ENCODE measurements at places on chromosomes 7 and 10.

DNA sequence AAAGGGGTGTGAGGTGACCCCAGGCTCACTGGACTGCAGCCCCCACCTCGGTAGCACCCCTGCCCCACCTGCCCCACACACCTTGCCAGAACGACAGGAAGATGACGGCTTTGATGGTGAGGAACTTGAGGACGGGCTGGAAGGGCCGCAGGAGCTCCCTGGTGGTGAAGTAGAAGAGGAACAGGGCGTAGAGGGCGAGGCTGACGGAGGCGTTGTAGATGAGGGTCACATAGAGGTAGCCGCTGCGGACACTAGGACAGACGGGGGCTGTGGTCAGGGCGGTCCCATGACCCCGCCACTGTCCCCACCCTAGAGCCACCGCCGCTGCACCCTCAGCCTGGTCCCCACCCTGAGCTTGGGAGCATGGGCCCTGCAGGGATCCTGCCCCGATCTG, 7.6 kb downstream of the TMEM184A start:
- DNase-seq, result no peak

DNA sequence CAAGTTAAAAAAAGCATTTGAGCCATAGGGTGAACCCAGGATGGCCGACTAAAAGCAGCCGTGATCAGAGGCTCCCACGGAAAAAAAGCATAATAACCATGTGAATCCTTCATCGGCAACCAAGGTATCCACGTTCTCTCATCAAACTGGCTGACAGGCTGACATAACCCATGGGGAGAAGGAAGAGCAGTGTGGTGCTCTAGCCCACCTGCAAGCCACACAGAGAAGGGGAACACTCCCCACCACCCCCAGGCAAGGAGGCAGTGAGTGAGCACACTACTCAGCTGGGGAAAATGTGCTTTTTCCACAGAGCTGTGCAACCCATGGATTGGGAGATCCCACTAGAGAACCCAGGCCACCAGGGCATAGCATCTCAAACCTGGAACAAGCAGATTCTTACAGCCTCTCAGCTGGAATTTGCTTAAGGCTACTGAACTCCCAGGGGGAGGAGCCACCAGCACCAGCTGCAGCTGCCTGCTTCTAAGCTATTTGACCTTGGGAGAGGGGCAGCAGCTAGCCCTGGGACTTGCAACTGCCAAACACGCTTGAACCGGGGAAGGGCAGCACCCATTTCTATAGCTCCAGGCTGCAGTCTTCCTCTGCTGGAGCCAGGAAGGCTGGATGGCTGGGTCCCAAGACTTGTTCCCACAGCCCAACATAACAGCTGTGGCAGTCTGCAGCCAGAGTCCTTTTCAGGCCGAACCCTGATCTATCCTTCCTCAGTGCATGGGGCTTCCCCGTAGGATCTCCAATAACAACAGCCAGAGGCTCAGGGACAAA, 178.2 kb upstream of the NRG3 start:
- no peak for DNase-seq

- no peak for DNase-seq
These were observed 26.2 kb upstream of the PIK3AP1 start for GRCh38 chr10:96746503-96746902.

GRCh38 chr7:110940756-110941155, 150.2 kb upstream of the LRRN3 start:
- DNase-seq, result peak; percentile 10

DNA sequence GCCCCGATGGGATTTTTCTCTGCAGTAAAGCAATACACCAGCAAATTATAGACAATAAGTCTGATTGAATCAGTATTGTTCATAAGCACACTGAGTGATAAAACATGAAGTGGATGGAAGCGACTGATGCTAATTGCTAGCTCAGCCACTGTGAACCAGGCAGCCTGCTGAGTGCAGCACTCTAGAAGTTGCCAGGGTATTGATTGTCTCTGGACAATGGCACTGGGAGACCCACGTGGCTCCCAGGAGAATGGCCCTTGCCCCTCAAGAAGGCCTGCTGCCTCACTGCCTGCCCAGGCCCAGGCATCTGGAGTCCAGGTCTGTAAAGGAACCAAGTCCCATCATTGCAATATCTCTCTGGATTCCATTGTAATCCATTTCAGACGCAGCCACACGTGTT, 80.4 kb upstream of the TCERG1L start:
- DNase-seq, result no peak

DNA sequence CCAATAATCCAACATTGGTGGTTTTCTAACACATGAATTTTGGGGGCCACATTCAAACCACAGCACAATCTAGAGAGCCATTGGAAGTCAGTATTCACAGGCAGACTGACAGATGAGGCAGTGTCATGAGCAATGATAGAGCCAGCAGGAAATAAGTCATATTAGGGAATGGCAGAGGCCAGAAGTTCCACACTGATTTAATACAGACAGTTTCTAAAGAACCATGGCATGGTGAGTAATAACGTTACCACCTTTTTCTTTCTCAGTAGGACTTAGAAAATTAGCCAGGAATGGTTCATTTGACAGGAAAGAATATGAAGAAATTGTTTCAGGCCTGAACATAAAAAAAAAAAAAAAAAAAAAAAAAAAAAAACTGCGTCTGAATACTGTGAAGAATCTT, 210.3 kb downstream of the GPAM start:
- DNase-seq, result peak; percentile 76

- DNase-seq, result peak; percentile 62
These were observed 5.1 kb upstream of the SLC16A12 start for GRCh38 chr10:89540420-89540949.

DNA sequence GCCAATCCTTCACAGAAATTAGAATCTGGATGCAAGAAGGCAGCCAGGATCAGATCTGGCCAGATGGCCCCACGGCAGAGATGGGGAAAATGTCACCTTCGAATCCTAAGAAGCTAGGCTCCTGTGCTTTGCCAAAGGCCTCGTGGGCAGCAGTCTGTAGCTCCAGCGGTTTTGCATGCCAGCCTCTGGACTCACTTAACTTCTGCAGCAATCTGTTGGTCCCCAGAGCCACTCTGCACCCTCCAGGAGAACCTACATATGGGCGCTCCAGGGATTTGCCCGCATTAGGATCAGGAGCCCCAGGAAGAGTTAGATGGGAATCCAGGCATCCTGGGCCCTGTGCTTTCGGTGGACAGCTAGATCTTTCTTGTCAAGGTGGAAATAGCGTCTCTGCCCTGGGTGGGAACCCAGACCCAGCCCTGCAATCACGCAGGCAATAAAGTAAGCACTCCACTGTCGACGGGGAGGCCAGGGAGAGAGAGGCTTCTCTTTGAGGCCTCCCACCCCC, 10.1 kb upstream of the HOXA13 start:
- no peak for DNase-seq

DNA sequence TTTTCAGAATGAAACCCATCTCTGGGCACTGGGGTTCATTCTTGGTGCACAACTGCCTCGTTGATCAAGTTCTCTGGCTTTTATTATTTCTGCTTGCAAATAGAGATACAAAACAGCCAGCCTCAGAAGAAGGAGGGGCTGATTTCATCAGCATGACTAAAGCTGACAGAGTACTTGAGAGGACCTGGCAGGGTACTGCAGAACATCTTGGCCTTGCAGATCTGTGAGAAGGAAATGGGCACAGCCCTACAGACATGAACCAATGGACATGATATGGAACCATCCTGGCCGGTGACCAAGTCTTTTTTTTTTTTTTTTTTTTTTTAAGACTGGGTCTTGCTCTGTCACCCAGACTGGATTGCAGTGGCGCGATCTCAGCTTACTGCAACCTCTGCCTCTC, 240.6 kb downstream of the VTI1A start:
- peak; percentile 39 for DNase-seq

DNA sequence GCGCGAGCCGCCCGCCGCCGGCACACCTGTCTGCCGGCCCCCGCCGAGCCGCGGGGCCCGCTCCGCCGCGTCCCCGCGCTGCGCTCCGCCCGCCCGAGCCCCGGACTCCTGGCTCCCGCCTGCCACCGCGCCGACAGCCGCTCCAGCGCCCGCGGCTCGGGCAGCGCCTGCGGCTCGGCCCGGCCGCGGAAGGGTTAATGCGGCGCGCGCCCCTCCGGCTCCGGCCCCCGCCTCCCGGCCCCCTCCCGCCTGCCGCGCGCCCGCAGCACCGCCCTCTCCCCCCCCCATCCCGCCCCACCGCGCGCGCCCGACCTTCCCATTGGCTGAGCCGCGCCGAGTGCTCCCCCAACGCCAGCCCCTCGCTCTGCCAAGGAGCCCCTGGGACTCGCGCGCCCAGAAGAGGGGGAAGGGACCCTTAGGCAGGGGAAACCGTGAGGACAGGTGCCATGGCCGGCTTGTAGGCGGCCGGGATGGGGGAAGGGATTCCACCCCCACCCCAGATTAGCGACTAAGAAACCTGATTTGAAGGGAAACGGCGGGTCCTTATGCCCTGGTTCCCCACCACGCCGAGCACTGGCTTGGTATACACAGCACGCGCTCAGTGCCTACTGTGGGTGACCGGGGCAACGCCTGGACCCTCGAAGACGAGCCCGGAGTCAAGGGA, at the start of gene KCNH2:
Gene KCNH2 (minus strand): TSS at position 196 of the 664 bp plus-strand sequence. CDS start 408 bp downstream, outside the sequence.
- no peak for DNase-seq

GRCh38 chr7:93569189-93569588, 5.3 kb downstream of the CALCR start:
- no peak for DNase-seq

GRCh38 chr7:41481353-41481752, 221.5 kb downstream of the INHBA start:
- DNase-seq, result no peak

- DNase-seq, result no peak
These were observed 34.6 kb upstream of the CC2D2B start for GRCh38 chr10:95873139-95873538.

DNA sequence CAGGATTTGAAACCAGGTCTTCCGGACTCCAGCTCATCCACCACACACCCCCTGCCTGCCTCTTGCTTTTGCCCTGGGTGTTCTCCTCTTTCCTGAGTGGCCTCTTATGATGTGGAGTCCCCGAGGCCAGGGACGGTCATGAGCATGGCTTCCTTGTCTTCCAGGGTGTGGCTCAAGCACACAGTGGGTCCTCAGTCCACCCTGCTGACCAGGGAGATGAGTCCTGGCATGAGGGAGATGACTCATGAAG, 32.8 kb downstream of the DNAJB12 start:
- DNase-seq, result no peak

DNA sequence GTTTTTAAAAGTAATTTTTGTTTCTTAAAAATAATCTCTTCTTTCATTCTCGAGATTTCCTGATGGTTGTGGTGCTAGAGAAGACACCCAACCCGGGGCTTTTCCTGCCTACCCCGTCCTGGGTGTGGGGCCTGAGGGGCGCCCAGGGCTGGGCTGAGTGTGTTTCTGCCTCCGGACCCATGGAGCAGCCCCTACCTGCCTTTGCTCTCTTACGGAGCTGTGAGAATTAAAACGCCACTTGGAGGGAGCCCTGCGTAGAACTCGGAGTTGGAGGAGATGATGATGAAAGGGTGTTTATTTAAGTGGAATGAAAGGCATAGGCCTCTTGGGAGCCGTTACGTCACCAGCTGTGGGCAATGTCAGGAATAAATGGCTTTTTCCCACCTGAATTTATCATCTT, 261.8 kb upstream of the SHH start:
- no peak for DNase-seq

DNA sequence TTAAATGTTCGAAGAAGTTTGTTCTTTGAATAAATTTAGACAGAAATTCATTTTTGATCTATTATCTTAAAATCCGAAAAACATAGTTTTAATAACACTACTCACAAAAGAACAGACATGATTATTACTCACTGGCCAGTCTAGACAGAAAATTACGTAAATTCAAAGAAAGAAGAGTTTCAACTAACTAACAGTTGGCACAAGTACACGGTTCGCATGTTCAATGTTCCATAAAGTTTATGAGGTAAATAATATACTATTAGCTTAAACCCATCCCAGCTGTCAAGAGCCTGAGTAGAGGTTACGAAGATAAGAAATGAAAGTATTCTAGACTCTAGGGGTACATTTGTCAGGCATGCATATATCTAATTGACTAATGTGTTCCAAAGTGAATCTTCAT, 151.8 kb upstream of the ASAH2 start:
- DNase-seq, result no peak
